ENCODE measurements at places on chromosomes 7 and 10. TPM values are rescaled to one million over a fixed set of nuclear protein-coding genes. Genes with fewer than 3 reads are reported as not detected.
A peak's percentile ranks its signal among the peaks of the same experiment; 100 is the strongest.

- peak; percentile 18 for DNase-seq
- no peaks in the 10 kb centered on the region for H3K27me3 ChIP-seq
- H3K27ac ChIP-seq, result no peak overlapping the region
- H3K4me3 ChIP-seq, result no peak overlapping the region
- H3K4me1 ChIP-seq, result no peaks in the 10 kb centered on the region
Observed at GRCh38 chr7:134729895-134730294, 49.5 kb upstream of the CALD1 start.

DNA sequence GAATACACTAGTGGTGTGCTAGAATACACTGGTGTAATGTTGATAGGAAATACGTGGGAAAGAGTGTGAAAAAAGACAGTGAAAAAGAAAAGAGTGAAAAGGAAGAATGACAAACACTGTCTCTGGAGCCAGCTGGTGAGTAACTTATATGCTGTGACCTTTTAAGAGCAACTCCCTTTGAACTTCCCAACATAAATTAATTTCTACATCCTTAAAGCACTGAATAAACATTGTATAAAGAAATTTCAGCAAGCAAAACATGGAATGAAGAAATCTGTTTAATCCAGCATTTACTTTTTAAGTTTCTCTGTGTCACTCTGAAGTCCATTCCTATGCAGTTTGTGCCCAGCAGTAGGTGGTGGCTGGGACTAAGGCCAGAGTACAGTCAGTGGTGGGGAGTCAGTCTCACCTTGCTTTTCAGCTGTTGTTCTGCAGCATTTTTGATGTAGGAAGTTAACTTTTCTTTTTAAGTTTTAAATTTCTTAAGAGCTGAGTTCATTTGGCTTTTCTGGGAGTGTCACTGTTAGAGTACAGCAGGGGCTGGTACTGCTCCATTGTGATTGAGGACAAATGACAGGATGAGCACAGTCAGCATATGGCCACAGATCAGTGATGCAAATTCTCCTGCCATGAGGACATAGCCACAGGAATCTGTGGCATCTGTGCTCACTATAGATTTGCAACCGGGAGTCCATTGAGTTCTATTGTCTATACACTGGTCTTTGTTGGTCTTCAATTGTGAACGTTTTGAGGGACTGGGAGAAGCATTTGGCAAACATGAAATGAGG, 321.8 kb downstream of the ZNF248 start:
- no peak overlapping the region for H3K4me3 ChIP-seq
- no peaks in the 10 kb centered on the region for H3K4me1 ChIP-seq
- H3K27ac ChIP-seq, result no peak overlapping the region
- no peaks in the 10 kb centered on the region for H3K27me3 ChIP-seq

DNA sequence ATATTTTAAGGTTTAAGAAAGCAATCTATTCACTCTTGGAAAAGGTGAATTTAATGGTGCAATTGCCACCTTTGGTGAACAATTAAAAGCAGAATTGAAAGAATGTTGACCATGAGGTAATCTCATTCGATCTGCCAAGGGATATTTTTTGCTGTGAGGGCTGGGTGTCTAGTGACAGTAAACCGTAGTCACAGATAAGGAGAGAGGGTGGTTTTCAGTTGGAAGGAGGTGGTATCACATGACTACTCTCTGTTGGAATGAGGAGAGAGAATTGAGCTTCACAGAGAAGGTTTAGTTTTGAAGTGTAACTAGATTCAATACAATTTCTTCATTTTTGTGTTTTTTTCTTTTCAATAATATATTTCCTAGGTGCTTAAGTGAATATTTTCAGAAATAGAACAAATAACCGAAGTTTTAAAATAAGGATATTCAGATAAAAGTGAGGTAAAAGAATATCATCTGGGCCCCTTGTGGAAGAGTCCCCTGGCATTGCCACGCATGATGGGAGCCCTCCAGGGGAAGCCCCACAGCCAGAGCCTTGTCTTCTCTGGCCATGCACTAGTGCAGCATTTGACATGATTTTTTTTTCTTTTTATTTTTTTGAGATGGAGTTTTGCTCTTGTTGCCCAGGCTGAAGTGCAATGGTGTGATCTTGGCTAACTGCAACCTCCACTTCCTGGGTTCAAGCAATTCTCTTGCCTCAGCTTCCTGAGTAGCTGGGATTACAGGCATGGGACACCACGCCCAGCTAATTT, 73.4 kb downstream of the GPR141 start:
- H3K4me1 ChIP-seq, result no peaks in the 10 kb centered on the region
- no peak overlapping the region for H3K4me3 ChIP-seq
- no peak overlapping the region for H3K27ac ChIP-seq
- no peaks in the 10 kb centered on the region for H3K36me3 ChIP-seq
- no peaks in the 10 kb centered on the region for H3K27me3 ChIP-seq

CDHR3 gene
- 8.1 TPM for total RNA-seq

FAM149B1 gene
- total RNA-seq, result 29.1 TPM

- H3K4me3 ChIP-seq, result no peak overlapping the region
- peaks cover 12% of the 10 kb centered on the region for H3K27me3 ChIP-seq
- peak; percentile 66 for DNase-seq
- peak overlapping the region; percentile 82 for H3K27ac ChIP-seq
- no peaks in the 10 kb centered on the region for H3K36me3 ChIP-seq
Observed at GRCh38 chr7:94391726-94392392, 2.8 kb upstream of the COL1A2 start.

GRCh38 chr10:8696746-8697145, 642.3 kb downstream of the GATA3 start:
- no peaks in the 10 kb centered on the region for H3K4me1 ChIP-seq
- H3K4me3 ChIP-seq, result no peak overlapping the region
- H3K27me3 ChIP-seq, result no peaks in the 10 kb centered on the region
- DNase-seq, result no peak

- DNase-seq, result peak; percentile 44
- peaks cover 5% of the 10 kb centered on the region for H3K4me1 ChIP-seq
- H3K36me3 ChIP-seq, result no peaks in the 10 kb centered on the region
- no peak overlapping the region for H3K27ac ChIP-seq
- peak overlapping the region; percentile 83 for H3K4me3 ChIP-seq
Observed at GRCh38 chr10:99234791-99235657, 628 bp downstream of the HPSE2 start.

- no peaks in the 10 kb centered on the region for H3K4me1 ChIP-seq
- no peak overlapping the region for H3K4me3 ChIP-seq
- H3K36me3 ChIP-seq, result no peaks in the 10 kb centered on the region
- DNase-seq, result no peak
- no peaks in the 10 kb centered on the region for H3K27me3 ChIP-seq
- H3K27ac ChIP-seq, result no peak overlapping the region
Observed at GRCh38 chr10:73900064-73900463, 10.9 kb upstream of the PLAU start.

DNA sequence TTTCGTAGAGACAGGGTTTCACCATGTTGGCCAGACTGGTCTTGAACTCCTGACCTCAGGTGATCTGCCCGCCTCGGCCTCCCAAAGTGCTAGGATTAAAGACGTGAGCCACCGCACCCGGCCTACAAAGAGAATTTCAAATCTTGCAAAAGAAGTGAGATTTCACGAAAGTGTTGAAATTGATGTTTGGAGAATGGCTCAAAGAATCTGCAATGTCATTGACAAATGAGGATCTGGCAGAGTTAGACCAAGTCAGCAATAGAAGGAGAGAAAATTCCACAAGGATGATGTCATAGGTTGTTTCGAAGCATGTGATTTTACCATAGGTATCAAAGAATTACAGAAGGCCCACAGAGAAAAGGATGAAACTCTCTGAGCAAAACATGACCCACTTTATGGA, 71.7 kb downstream of the LYZL2 start:
- no peak overlapping the region for H3K4me3 ChIP-seq
- no peaks in the 10 kb centered on the region for H3K27me3 ChIP-seq

GRCh38 chr7:131110297-131111080, 217.2 kb upstream of the MKLN1 start:
- peaks cover 4% of the 10 kb centered on the region for H3K4me1 ChIP-seq
- peak; percentile 77 for DNase-seq
- H3K27me3 ChIP-seq, result peaks cover 21% of the 10 kb centered on the region

GJD4 gene
- not detected for total RNA-seq

- H3K36me3 ChIP-seq, result no peaks in the 10 kb centered on the region
- H3K27ac ChIP-seq, result no peak overlapping the region
- H3K4me1 ChIP-seq, result no peaks in the 10 kb centered on the region
- H3K4me3 ChIP-seq, result no peak overlapping the region
Observed at GRCh38 chr7:20229646-20230500, 12.7 kb upstream of the MACC1 start.

- no peaks in the 10 kb centered on the region for H3K4me1 ChIP-seq
- no peak for DNase-seq
- H3K4me3 ChIP-seq, result no peak overlapping the region
- no peak overlapping the region for H3K27ac ChIP-seq
- no peaks in the 10 kb centered on the region for H3K27me3 ChIP-seq
- H3K36me3 ChIP-seq, result no peaks in the 10 kb centered on the region
Observed at GRCh38 chr10:125578658-125579315, 104.2 kb downstream of the TEX36 start.

INPP5F gene
- 75.6 TPM for total RNA-seq

SPDYE1 gene
- total RNA-seq, result not detected

DNA sequence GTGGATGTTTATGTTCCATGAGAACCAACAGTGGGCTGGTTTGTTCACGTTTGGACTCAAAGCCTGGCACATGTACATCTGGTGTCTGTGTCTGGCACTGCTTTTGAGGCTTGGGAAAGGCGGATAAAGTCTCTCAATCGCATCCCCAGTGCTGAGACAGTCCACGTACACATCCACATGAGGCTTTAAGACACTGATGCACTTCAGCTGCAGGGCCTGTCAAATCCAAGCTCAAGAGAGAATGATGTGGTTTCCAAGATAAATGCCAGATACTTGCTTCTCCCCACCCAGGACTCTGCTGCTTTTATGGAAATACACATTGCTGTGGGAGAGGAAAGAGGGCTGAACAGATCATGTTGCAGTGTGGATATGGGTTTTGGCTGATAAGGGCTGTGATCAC, 178.4 kb downstream of the ADARB2 start:
- no peak overlapping the region for H3K4me3 ChIP-seq
- no peak overlapping the region for H3K27ac ChIP-seq
- no peaks in the 10 kb centered on the region for H3K4me1 ChIP-seq
- H3K27me3 ChIP-seq, result no peaks in the 10 kb centered on the region

MMP21 gene
- not detected for total RNA-seq

NUTM2E gene
- total RNA-seq, result not detected

CYP3A4 gene
- not detected for total RNA-seq

GRCh38 chr7:4168041-4168440, 514.1 kb upstream of the FOXK1 start:
- no peak for DNase-seq
- no peaks in the 10 kb centered on the region for H3K27me3 ChIP-seq
- no peaks in the 10 kb centered on the region for H3K4me1 ChIP-seq
- H3K36me3 ChIP-seq, result no peaks in the 10 kb centered on the region
- H3K27ac ChIP-seq, result no peak overlapping the region

GRCh38 chr7:104922182-104923009, 91.6 kb upstream of the KMT2E start:
- no peak for DNase-seq
- H3K27me3 ChIP-seq, result no peaks in the 10 kb centered on the region
- H3K4me1 ChIP-seq, result peaks cover 4% of the 10 kb centered on the region

DNA sequence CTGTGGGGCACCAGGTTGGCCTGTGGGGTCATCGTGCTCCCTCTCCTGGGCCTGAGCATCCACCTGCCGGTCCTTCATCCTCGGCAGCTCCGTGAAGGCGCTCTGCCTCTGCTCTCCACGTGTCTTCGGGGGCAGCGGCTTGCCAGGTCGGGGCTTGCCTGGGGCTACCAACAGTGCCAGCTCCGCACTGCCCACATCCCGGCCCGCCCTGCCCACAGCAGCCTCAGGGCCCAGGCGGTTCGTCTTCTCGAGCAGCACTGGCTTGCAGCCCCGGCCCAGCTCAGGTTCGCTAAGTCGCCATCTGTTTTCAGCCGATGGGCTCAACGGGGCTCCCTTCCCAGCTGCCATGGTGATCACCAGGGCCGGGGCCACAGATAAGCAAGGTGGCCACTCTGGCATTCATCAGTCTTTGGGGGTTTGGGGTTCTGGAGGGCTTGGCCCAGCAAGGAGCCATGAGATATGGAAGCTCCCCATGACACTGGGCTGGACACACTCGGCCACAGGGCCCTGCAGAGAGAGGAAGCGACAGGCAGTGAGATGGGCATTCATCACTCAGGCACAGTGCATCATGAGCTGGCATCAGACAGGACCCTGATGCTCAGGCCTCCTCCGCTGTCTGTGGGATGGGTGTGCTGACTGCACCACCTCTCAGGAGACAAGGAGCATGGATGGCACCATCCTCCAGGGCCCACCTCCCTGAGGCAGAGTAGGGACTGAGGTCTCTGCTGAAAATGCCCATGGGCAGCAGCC, 15.5 kb downstream of the ZNF488 start:
- no peaks in the 10 kb centered on the region for H3K27me3 ChIP-seq
- H3K36me3 ChIP-seq, result no peaks in the 10 kb centered on the region
- H3K4me3 ChIP-seq, result no peak overlapping the region
- H3K4me1 ChIP-seq, result no peaks in the 10 kb centered on the region
- H3K27ac ChIP-seq, result no peak overlapping the region

DNA sequence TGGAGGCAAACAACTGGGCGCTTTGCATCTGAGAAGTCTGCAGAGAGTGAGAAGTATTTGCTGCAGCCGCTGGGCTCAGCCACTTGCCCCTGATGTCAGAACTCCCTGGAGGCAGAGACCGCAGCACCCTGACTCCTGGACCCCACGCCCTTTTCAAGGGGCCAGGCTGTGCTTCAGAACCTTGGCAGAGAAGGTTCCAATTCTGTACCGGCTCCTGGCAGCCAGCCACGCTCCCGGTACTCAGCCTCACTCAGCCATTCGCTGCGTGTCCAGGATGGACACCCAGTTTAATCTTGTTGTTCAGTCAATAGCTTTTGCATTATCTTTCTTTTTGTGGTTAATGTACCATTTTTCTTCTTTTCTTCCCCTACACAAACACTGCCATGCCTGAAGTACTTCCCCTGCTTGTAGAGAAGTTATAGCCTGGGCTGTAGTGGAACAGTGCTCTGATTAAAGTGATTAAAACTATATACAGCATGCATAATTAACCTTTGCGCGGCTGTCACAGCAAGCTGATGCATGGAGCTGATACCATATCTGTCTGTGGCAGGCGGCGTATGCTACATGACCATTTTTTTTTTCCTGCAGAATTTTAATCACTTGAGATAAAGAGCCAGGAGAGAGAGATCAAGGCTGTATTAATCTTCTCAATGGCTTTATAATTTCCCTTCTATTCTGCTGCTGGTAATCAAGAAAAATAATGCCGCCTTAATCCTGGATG, 578.5 kb downstream of the SDK1 start:
- H3K27me3 ChIP-seq, result no peaks in the 10 kb centered on the region
- DNase-seq, result no peak
- H3K27ac ChIP-seq, result no peak overlapping the region
- H3K4me1 ChIP-seq, result no peaks in the 10 kb centered on the region

GRCh38 chr10:59709395-59710125, at the start of gene SLC16A9:
Gene SLC16A9, minus strand, starts transcription at chr10:59709850. Its CDS starts 25,559 bp downstream, at chr10:59684291.
- DNase-seq, result peak; percentile 89
- H3K36me3 ChIP-seq, result no peaks in the 10 kb centered on the region
- H3K4me1 ChIP-seq, result peaks cover 4% of the 10 kb centered on the region
- peaks cover 27% of the 10 kb centered on the region for H3K27me3 ChIP-seq
- peak within 1 kb of the TSS; percentile 50 for H3K27ac ChIP-seq

CALML3 gene
- total RNA-seq, result not detected

- H3K36me3 ChIP-seq, result peaks cover 33% of the 10 kb centered on the region
- H3K4me1 ChIP-seq, result no peaks in the 10 kb centered on the region
- H3K4me3 ChIP-seq, result no peak overlapping the region
- no peak for DNase-seq
Observed at GRCh38 chr7:2203766-2204300, 28.9 kb downstream of the MAD1L1 start.

TSPAN12 gene
- total RNA-seq, result 35.6 TPM

- H3K27me3 ChIP-seq, result no peaks in the 10 kb centered on the region
- no peak for DNase-seq
- no peak overlapping the region for H3K4me3 ChIP-seq
- no peaks in the 10 kb centered on the region for H3K4me1 ChIP-seq
- H3K36me3 ChIP-seq, result peaks cover 19% of the 10 kb centered on the region
Observed at GRCh38 chr10:96891840-96892239, 59.7 kb downstream of the LCOR start.

PPP1R9A gene
- 38.7 TPM for total RNA-seq
